ENCODE measurements at places on chromosomes 7 and 10. TPM values are rescaled to one million over a fixed set of nuclear protein-coding genes. Genes with fewer than 3 reads are reported as not detected.

The ZKSCAN5 gene
- total RNA-seq, result 9.7 TPM

The TMEM139 gene
- not detected for total RNA-seq

The KNDC1 gene
- total RNA-seq, result not detected

The IL2RA gene
- not detected for total RNA-seq

The CALML3 gene
- not detected for total RNA-seq

The METTL27 gene
- total RNA-seq, result 1.2 TPM

The TRPV5 gene
- not detected for total RNA-seq

The NPSR1 gene
- not detected for total RNA-seq

The CCDC186 gene
- total RNA-seq, result 13.4 TPM

The PRSS1 gene
- not detected for total RNA-seq

The CALY gene
- not detected for total RNA-seq

The GPR15LG gene
- not detected for total RNA-seq

The CFAP58 gene
- 0.35 TPM for total RNA-seq

The ITPRID1 gene
- not detected for total RNA-seq

The SLC16A9 gene
- total RNA-seq, result not detected

The PAXIP1 gene
- total RNA-seq, result 15.8 TPM

The CEP41 gene
- 25.9 TPM for total RNA-seq

The FKBP9 gene
- total RNA-seq, result 124 TPM

The FGF8 gene
- total RNA-seq, result 0.39 TPM

The CACNB2 gene
- total RNA-seq, result not detected

The AKR1C2 gene
- 1.7 TPM for total RNA-seq

The LDB3 gene
- total RNA-seq, result not detected

The EPHB4 gene
- 148 TPM for total RNA-seq

The LRRC4 gene
- total RNA-seq, result 3.8 TPM

The RSPH10B2 gene
- total RNA-seq, result not detected

The GDF10 gene
- not detected for total RNA-seq

The ADRB1 gene
- 0.97 TPM for total RNA-seq

The IDI2 gene
- total RNA-seq, result not detected

The CNTNAP2 gene
- total RNA-seq, result not detected

The TAC1 gene
- total RNA-seq, result not detected

The EN2 gene
- total RNA-seq, result not detected

The OSBPL3 gene
- 27.1 TPM for total RNA-seq

The NEBL gene
- 0.83 TPM for total RNA-seq

The BAMBI gene
- total RNA-seq, result 4.3 TPM

The FBXL13 gene
- 4.6 TPM for total RNA-seq

The IL6 gene
- total RNA-seq, result 11.0 TPM

The FAM25C gene
- total RNA-seq, result not detected

All from endothelial cell of umbilical vein (primary cell).